ENCODE measurements at places on chromosomes 2 and 18.

- DNase-seq: no peak
Observed at GRCh38 chr2:217185265-217185995, 325.6 kb upstream of the TNP1 start.

- DNase-seq: no peak
Observed at GRCh38 chr2:201847481-201847880, 41.1 kb downstream of the CDK15 start.

GRCh38 chr18:29154758-29155725 is 978.1 kb upstream of the CDH2 start:
- no peak for DNase-seq

GRCh38 chr2:107411267-107411666 is 415.4 kb upstream of the RGPD4 start:
- no peak for DNase-seq

DNA sequence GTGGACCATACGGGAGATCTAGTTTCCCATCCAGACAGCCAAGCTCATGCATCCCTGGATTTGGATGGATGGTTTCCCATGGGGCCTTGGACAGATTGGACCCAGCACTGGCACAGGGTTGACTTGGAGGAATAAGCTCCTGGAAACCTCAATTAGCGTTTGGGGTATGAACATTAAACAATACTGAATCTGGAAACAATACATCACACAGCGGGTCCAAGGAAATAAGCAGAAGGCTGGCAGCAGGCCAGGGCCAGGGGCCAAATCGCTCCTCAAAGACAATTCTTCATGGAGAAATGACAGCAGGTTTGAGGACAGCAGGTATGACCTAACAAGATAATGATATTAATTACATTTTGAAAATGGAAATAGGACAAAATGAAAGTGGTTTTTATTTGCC is 540.6 kb downstream of the RIT2 start:
- no peak for DNase-seq

DNA sequence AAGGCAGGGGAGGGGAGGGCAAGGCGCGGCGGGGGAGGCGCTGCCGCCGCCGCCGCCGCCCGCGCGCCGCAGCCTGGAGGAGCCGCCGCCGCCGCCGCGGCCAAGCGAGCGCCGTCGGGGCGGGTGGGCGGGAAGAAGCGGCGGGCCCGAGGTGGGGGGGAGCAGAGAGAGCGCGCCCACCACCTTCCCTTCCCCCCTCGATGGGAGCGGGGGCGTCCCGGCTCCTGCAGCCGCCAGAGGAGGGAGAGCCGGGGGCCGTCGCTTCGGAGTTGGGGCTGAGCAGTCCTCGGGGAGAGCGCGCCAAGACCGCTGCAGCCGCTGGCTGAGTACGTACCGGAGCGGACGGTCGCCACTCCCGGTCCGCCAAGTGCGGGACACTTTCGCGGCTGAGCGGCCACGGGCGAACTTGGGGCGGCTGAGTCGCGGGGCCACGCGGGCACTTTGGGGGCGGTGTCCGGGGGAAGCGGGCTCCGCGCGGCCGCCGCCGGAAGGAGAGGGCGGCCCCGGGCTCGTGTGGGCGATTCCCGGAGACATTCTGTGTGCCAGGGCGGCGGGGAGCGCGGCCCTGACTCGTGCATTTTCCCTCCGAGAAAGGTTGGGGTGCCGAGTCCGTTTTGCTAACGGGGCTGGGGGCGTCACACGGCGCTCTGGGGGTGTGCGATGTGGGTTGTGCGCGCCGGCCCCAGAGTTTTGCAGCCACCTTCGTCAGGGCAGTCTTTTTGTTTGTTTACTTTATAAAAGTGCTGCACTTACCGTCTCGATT is at the start of gene NAB1:
Gene NAB1 (plus strand): TSS at position 49 of the 763 bp plus-strand sequence. CDS start 10,094 bp downstream, outside the sequence.
- DNase-seq: peak; percentile 71

- DNase-seq: no peak
Observed at GRCh38 chr2:164617466-164617865, 3.8 kb downstream of the GRB14 start.

DNA sequence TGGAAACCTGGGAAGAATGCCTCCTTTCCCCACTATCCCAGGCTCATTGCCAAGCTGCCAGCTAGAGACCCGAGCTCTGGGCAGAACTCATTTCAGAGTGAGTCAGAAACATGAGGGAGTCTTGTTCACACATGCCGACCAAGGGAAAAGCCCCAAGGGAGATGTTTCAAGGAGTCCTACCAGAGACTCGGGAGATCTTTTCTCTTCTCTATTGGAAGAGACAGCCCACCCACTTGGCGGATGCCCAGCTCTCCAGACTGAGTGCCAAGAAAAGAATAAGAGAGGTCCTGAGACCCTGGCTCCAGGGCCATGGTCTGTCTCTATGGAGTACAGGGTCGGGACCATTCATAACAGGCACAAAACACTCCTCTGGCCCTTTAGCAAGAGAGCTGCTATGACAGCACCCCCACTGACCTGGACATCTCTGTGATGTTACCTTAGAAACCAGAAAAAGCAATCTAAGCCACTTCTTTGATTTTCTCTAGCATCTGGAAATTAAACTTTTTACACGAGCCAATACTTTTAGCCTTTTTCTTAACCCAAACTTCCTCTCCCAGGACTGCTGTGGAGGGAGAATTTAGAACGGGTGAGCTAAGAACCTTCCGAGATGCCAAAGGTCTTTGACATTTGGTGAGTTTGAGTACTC is 18.5 kb upstream of the IGFBP5 start:
- no peak for DNase-seq

- no peak for DNase-seq
Observed at GRCh38 chr2:37570773-37571586, 100.5 kb downstream of the CDC42EP3 start.

DNA sequence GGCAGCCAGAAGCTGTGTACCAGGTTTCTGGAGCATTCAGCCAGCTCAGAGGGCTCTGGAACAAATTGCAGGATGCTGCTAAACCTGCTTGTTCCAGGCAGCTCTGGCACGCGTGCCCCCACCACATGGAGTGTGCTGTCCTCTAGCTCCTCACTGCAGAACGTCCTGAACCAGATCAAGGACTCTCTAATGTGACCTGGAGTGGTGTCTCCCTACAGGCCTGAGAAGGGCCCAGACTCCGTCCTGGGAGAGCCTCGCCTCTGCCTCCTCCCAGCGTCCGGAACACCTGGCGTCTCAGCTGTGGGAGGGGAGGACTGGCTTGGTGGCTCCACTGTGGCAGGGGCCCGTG is 115.6 kb upstream of the GPC1 start:
- no peak for DNase-seq

GRCh38 chr18:52489396-52490306 is 149.7 kb downstream of the DCC start:
- no peak for DNase-seq

- peak; percentile 18 for DNase-seq
Observed at GRCh38 chr2:28895189-28895893, 874 bp downstream of the WDR43 start.

GRCh38 chr2:27356056-27356381 is 545 bp downstream of the GTF3C2 start:
- DNase-seq: peak; percentile 68

- no peak for DNase-seq
Observed at GRCh38 chr2:223238301-223238700, 186.3 kb downstream of the KCNE4 start.

GRCh38 chr2:191845248-191845715 is 1.6 kb downstream of the CAVIN2 start:
- no peak for DNase-seq

GRCh38 chr2:119023534-119023933 is 81.5 kb downstream of the MARCO start:
- DNase-seq: no peak

DNA sequence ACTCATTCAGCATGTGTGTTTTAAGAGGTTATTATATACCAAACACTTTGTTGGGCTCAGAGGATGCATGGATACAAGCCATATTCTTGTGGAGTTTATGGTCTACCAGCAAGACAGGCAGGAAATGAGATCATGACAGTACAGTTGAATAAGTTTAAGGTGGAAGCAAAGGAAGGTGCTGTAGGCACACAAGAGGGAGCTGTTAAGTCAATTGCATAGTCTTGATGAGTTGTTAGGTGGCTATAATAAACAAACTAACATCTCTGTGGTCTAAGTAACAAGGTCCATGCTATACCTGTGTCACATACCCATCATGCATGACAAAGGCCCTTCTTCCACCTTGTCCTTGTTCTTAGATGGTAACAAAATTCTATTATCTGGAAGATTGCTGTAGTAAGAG is 538.3 kb downstream of the CNTNAP5 start:
- no peak for DNase-seq

GRCh38 chr2:177885828-177886466 is 186.6 kb downstream of the PDE11A start:
- DNase-seq: no peak

DNA sequence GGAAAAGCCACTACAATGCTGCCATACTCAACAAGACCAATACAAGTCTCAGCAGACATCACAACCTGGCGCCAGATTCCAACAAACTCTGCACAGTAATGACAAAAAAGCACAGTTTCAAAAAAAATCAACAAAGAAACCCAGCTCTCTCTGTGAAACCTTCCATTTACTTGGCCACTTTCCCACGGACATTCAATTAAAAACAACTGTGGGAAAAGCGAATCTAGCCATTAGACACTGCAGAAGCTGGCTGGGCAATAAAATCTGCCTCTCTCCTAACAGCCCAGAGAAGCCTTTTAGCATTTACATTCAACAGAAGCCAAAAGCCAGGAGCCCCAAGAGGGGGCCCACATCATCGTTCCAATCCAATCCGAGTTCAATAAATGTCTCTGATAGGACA is 128.9 kb downstream of the HDAC4 start:
- DNase-seq: no peak

- no peak for DNase-seq
Observed at GRCh38 chr2:219638948-219639755, 11.7 kb downstream of the SLC4A3 start.

GRCh38 chr2:220123751-220124150 is 496.3 kb downstream of the SLC4A3 start:
- no peak for DNase-seq
